T47D (cell line): ENCODE measurements at places on chromosomes 16 and 17.

DNA sequence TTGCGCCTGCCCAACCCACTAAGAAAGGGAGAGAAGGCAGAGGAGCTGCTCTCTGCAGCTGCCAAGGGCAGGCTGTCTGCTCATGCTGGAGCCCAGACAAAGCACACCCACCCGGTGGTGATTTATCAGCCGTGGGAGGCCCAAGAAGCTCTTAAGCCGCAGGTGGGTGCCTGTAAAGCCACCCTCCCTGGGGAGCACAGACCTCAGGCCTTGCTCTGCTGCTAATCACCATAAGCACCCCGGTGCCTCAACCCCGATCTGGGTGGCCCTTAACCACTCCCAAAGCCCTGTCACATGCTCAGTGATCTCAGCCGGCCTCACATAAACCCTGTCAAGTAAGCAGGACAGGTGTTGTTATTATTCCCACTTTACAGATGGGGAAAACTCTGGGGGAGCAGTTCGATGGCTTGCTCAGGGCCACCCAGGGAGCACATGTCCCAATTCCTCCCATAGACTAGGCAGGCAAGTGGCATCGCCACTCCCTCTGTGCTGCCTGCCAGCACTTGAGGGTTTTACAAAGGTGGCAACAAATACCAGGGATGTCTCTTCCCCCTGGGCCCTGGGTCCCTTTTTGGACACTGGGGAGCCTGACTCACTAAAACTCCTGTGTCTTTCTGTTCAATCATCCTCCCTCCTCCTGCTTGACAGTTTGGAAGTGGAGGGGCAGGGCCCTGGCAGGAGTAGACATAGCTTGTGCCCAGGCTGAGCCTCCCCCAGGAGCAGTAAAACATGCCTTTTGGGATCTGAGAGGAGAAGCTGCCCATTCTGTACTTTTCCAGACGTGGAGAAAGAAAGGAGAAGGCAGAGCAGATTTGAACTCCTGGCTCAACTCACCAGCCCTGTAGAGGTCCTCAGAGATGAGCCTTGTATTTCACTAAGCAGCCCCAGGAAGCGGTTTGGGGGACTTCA lies 299.3 kb downstream of the SOX9 start:
- DNase-seq, result no peak

DNA sequence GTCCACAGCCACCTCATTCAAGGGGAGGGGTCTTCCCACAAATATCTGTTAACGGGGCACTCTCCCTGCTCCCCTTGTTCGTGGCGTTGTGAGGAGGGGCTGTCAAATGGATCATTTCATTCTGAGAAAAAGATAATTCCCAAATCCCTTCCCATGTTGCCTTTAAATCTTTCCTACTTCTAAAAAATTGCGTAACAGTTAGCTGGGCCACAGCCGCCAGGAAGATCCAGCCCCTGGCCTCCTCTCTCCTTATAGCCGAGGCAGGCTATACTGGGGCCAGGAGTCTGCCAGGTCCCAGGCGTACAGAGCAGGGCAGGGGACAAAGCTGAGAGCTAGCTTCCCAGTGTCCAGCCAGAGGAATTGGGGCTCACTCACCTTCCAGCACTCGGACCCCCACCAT lies 430 bp downstream of the C16orf89 start:
- DNase-seq, result no peak

- DNase-seq, result no peak
Measured at GRCh38 chr16:1687427-1688316, 9.6 kb downstream of the JPT2 start.

DNA sequence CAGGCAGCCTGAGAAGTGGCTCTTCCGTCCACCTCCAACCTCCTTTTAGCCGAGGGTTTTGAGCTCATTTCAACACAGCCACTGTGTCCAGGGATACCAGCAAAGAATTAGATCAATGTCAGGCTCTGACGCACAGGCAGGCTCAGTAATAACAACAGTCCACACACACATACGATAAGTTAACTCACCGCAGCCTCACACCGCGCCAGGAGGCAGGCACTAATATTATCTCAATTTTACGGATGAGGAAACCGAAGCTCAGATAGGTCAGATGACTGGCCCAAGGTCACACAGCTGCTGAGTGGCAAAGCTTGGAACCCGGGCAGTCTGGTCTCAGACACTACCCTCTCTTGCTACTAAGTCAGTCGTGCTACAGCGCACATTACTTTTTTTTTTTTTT lies 22.9 kb downstream of the ABR start:
- no peak for DNase-seq

DNA sequence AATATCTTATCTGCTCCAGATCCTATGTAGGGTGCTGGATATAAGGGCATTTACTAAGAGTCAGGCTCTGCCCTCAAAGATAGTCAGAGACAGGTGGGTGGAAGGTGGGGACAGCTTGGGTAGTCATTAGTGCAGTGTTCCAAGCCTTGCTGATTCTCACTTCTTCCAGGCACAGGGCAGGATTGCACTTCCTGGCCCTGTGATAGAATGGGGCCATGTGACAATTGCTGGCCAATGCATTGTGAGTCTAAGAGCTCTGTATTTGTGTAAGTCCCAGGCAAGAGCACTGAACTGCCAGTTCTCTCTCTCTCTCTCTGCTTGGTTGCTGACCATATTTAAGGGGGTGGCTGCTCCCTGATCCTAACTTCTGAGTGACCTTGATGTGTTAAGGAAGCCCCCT lies 112.1 kb downstream of the C16orf78 start:
- DNase-seq, result no peak

- DNase-seq, result peak; percentile 87
Measured at GRCh38 chr17:47694581-47695428, 844 bp downstream of the TBKBP1 start.

- no peak for DNase-seq
Measured at GRCh38 chr17:59488805-59489204, 76.6 kb upstream of the DHX40 start.

- no peak for DNase-seq
Measured at GRCh38 chr16:80997139-80997798, 9.4 kb downstream of the CMC2 start.

DNA sequence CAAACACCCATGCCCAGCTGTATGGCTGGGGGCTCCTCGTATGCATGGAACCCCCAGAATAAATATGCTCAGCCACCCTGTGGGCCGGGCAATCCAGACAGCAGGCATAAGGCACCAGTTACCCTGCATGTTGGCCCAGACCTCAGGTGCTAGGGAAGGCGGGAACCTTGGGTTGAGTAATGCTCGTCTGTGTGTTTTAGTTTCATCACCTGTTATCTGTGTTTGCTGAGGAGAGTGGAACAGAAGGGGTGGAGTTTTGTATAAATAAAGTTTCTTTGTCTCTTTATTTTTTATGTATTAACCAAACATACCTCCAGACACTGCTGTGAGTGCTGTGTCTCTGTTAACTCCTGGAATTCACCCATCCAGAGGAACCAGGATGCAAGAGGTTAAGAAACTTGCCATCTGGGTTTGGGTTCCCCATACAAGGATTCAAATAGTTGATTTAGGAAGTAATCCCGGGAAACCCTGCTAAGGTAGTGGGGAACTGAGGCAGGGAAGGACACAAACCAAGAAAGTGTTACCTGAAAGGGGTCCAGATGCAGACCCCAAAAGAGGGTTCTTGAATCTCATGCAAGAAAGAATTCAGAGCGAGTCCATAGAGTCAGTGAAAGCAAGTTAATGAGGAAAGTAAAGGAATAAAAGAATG lies 37.4 kb upstream of the IL21R start:
- no peak for DNase-seq

GRCh38 chr17:29590411-29591145 lies 1.1 kb upstream of the GIT1 start:
- no peak for DNase-seq

DNA sequence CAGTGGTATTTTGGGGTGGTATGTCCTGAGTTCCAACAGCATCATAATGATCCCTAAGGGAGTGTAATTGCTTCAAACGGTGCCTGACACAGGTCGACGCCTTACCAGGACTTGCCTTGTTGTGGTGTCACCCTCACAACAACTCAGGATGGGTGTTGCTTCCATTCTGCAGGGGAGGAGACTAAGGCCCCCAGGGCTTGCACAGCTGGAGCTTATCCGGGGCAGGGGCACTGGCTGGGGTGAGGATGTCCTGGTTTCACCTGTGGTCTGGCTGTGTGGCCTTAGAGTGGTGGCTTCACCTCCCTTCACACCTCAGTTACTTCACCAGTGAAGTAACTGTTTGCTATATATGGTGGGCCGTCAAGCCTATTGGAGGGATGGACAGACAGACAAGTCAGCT lies 23.3 kb downstream of the LLGL2 start:
- no peak for DNase-seq

DNA sequence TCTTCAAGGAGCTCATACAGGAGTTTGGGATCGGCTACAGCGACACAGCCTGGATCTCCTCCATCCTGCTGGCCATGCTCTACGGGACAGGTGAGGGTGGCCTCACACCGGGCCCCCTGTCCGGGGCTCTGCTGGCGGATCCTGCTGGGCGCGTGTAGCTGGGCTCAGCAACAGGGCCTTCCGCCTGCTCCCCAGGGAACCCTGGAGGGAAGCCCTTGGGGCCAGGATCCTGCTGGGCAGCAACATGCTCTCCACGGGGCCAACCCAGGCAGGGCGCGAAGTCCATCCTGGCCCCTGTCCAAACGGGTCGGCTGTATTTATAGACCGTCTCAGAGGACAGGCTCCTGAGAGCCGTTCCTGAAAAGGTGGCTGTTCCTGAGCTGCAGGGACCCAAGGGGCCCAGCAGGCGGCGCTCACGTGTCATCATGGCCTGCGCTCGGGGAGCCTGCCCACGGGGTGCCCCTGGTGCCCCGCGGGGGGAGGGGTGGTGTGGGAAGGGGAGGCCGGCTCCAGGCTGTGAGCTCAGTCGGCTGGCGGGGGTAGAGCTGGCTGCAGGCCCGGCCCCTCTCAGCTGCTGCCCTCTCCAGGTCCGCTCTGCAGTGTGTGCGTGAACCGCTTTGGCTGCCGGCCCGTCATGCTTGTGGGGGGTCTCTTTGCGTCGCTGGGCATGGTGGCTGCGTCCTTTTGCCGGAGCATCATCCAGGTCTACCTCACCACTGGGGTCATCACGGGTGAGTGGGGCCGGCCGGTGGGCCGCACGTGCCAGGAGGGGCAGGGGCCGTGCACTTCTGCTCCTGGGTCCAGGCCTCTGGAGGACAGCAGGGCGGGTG lies 7.5 kb downstream of the SLC16A3 start:
- peak; percentile 87 for DNase-seq

GRCh38 chr17:28402224-28402630 lies 3.8 kb downstream of the SLC46A1 start:
- DNase-seq, result no peak
